NK-92 treated with Interleukin-12 subunit alpha and Interleukin-12 subunit beta, amount 100 ng/mL, for 24 hours (cell line): ENCODE measurements at places on chromosomes 5 and 9.

- no peak for DNase-seq
These were observed 40.3 kb downstream of the TNFAIP8 start for GRCh38 chr5:119396030-119396664.

DNA sequence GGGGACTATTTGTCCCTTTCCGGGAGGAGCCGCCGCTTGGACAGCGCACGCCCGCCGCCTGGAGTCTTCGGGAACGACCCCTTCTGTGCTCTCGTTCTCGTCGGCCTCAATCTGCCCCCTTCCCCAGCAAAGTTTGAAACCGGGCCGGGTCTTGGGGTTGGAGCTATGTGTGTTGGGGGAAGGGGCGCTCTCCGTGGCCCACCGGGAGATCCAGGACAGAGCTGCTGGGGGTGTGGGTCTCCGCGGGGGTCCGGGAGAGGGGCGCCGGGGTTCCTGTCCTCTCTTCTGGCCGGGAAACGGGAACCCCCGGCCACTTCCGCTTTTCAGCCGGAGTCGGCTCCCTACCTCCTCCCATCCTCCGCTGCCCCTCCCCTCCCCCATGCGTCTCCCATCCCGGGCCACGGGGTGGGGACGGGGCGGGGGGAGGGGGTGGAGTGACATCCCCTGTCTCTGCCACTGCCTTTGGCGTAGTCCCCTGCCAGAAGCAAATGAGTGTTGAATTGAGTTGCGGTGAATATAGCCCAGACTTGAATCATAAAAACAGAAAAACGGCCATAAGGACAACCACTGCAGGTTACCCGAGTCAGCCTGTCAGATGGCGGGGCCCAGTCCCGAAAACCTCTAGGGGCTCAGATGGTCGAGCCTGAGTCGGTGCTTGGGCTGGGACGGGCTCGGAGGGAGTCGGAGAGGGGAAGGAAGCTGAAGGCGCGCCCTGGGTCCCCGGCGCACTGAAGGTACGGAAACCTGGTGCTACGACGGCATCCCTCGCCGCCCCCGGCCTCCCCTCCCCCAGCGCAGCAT, 1.1 kb downstream of the CPLX2 start:
- DNase-seq, result no peak

- DNase-seq, result no peak
These were observed 38.7 kb upstream of the ANKRD34B start for GRCh38 chr5:80608731-80609130.

- no peak for DNase-seq
These were observed 935.9 kb upstream of the COX7C start for GRCh38 chr5:85681871-85682270.

DNA sequence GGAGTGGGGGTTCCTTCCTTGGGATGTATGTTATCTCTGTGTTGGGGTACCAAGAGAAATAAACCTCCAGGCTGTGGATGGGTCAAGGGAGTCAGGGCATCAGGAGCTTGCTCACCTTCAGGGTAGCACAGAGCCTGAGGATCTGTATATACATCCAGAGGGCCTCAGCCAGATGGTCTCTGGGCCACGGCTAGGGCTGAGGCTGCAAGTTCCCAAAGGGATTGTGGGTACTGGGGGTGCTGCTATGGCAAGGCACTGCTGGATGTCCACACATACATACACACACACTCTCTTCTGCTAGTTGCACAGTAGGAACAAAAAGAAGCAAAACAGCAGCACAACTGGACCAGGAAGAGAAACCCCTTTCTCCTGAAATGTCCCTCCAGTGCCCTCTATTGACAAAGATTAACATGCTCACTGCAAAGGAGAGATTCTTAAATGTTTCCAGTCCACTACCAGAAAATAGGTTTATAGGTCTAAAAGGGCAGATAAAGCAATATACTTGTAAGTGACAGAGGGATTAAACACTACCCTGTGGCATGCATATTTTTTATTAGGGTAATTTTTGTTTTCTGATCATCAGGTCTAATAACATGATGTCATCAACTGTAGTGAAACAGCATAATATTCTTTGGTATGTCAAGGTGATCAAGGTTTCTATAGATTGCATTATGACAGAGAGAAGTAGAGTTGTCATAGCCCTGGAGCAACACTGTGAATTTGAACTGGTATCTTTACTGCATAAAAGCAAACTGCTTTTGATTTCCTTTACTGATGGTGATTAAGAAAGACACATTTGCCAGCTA, 56.3 kb upstream of the KCNN2 start:
- no peak for DNase-seq

DNA sequence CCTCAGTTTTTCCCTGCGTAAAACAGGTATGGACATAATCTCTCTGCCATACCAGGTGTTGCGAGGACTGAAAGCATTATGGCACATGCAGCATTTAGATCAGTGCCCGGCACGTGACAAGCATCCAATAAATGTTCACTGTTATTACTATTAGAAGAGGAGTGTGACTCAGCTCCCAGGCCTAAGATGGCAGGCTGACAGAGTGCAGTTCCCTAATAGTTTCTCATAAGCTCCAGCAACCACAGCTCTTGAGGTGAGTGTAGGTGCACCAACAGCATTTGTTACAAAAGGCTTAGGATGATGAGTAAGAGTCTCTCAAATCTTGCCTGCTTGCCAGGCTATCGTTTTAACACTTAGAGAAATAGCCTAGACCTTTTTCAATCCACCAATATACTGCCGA, 28.9 kb upstream of the GLIS3 start:
- no peak for DNase-seq

GRCh38 chr5:1020452-1020961, 11.9 kb downstream of the NKD2 start:
- DNase-seq, result no peak
